BJ (cell line): ENCODE measurements at places on chromosomes 11 and 22. TPM values are rescaled to one million over a fixed set of nuclear protein-coding genes. Genes with fewer than 3 reads are reported as not detected.

DNA sequence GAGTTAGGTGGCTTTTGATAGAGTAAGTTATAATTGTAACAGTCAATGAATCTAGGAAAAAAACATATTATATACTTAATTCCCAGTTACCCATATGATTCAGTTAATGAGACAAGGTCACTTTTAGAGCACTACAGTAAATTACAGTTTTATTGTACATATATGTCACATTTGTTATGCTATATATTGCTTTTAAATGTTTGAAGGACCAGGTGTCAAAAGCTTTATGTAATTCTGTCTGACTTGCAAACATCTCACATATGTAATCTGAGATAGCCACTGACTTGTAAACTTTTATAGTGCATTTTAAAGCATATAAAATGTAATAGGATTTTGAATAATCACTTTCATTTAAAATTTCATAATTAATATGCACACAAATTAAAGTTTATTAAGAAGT, 36.7 kb upstream of the PDGFD start:
- DNase-seq = no peak

Gene KCNA4
- not detected in 2 replicates for polyA plus RNA-seq

Gene HBE1
- polyA plus RNA-seq = not detected in 2 replicates

GRCh38 chr11:30143098-30143705, 87.6 kb upstream of the FSHB start:
- no peak for DNase-seq

- no peak for DNase-seq
Measured at GRCh38 chr11:80521592-80521991, 1080.8 kb upstream of the TENM4 start.

Gene B4GALNT4
- polyA plus RNA-seq = 3.0 and 5.4 TPM in 2 replicates

GRCh38 chr11:76226626-76227025, 20.3 kb upstream of the WNT11 start:
- no peak for DNase-seq

Gene FANCF
- polyA plus RNA-seq = 4.0 and 4.1 TPM in 2 replicates

DNA sequence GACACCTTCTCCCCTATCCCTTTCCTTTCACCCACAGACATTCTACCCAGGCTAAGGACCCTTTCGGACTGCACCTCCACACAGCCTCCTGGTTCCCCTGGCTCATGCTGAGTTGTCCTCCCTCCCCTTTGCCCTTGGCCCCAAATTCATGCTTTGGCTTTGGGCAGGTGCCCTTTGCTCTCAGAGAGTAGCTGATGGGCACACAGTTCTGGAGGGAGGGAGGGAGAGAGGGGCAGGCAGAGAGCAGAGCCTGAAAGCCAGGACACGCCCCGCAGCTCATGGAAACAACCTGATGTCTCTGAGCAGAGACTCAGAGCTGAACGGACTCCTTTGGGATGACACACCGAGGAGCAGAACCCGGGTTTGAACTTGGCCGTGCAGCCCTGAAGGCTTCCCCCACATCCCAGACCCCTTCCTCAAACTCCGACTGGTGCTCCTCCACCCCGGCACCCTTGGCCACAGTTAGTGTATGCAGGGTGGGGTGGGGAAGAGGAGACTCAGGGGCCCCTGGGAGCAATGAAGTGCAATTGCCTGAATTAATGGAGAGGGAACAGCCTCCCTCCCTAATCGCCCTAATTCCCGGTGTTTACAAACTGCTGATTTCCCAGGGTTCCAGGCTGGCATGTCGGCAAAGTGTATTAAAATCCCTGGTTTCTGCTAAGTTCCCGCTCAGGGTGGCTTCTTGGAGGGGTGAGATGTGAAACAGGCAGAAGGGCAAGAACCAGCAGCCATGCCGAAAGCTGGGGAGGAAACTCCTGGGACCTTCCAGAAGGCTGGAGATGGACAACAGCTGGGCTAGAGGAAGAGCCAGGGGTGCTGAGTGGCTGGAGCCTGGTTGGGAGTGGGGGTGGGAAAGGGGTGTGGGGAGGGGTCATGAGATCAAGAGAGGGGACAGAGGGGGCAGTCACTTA, 71.2 kb upstream of the SHISAL1 start:
- DNase-seq = no peak

DNA sequence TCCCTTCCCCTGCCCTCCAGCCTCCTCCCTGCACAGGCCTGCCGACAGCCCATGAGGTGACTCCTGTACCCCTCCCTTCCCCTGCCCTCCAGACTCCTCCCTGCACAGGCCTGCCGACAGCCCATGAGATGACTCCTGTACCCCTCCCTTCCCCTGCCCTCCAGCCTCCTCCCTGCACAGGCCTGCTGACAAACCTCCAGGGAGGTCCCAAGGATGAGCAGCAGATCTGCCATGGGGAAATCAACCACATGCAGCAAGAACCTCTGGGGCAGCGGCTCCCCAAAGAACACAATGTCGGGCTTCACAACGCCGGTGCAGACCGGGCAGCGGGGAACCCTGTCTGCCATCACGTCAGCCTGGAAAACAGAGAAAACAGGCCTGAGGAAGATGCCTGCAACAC, 12.3 kb downstream of the SIRT3 start:
- DNase-seq = no peak

GRCh38 chr11:75802913-75803820, 11.8 kb upstream of the UVRAG start:
- DNase-seq = no peak

GRCh38 chr11:123822599-123822998, 16.4 kb upstream of the OR6M1 start:
- DNase-seq = no peak

DNA sequence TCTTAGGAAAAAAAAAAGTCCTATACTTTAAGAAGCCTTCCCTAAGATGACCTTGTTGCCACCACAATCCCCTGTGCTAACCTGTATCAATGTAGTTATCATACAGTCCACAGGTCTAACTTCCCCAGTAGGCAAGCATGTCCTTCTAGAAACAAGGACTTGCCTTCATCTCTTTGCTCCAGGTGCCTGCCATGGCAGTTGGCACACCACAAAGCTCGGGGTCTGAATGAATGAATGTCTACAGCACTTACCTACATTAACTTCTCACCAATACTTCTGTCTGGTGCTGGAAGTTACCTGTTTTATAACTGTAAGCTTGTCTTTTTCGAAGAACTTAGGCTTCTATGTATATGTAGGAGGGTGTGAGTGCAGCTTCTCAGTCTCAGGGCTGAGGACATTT, 23.4 kb downstream of the CLPB start:
- no peak for DNase-seq

Gene HORMAD2
- polyA plus RNA-seq = not detected in 2 replicates

DNA sequence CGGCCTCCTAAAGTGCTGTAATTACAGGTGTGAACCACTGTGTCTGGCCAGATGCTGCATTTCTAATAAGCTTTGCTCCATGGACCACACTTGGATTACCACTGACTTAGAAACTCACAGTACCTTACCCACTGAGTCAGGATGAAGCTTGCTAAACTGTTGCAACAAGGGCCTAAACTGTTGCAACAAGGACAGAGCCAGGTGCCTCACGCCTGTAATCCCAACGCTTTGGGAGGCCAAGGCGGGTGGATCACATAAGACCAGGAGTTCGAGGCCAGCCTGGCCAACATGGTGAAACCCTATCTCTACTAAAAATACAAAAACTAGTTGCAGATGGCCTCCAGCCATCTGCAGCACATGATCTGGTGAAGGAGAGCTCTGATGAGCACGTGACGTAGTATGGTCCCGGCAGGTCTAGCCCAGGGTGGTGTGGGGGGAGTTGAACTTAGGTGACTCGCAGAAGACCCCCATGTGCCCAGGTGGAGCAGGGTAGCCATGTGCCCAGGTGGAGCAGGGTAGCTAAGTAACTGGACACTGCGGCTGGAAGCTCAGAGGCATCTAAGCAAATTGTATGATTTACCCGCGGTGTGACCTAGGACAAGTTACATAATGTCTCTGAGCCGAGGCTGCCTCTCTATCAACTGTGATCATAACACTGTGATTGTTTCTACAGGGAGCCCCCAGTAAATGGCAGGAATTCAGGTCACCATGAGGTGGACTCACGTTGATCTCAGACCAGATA, 8.4 kb downstream of the SLC25A45 start:
- no peak for DNase-seq

GRCh38 chr11:75480185-75481175, 45.3 kb downstream of the GDPD5 start:
- DNase-seq = no peak

Gene RPS6KA4
- polyA plus RNA-seq = 22.9 and 33.8 TPM in 2 replicates

DNA sequence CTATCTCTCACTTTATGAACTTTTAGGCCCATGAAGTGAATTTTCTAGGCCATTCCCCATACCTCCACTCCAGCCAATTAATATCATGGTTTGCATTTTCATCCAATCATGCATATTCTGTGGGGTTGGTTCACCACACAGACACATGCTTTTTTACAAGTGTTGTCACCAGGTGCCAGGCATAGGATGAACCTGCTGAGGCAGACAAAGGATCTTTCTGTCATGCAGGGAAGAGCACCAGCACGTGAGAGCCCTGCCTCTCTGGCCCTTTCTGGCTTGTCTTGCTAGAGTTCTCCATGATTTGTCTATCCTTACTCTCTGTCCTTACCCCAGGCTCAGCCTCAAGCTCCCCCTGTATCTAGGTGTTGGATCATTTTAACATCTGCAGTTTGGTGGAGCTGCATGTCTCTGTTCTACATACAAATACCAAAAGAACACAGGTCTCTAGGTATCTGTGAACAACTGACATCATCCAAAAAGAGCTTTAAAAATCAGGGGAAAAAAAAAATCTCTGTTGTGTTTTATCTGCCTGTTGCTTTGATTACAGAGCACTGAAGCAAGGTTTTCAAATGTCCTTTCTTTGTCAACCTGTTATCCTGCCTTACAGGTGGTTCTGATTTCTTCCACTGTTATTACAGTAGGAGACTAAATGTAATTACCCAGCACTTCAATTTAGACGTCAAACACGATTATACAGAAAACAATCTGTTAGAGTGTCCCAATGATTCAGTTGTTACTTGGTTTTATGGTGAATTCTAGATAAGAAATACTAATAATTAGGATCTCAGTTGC, 58.4 kb upstream of the GRAMD1B start:
- no peak for DNase-seq

DNA sequence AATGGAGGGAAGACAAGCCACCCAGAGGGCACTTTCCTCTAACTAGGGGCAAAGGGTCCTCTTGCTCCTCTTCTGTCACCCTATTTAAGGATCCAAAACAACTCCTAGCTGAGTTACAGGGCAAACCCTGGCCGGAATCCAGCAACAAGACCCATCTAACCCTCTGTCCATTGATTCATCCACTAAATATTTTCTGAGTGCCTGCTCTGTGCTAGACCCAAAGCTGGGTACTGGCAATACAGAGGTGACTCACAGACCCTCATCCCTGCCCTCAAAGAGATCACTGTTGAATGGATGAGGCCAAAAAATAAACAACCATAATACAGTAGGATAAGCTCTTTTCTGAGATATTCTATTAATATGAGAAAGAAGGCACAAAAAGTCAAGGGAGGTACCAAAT, 4.3 kb upstream of the GALNT18 start:
- DNase-seq = no peak

Gene HIPK3
- 18.9 and 26.3 TPM in 2 replicates for polyA plus RNA-seq

DNA sequence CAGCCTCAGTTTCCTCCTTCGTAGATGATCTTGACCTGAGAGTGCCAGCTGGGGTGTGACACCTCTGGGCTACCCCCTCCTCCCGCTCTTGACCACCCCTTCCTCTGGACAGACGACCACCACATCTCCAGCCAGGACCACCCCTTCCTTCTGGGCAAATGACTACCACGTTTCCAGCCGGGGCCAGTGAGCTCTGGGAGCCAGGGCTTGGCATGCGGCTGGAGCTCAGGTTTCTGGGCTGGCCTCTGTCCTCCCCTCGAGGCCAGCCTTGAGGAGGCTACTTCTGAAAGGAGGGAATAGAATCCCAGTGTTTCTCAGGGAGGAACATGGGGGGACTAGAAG, 120.9 kb downstream of the KCNQ1OT1 start:
- no peak for DNase-seq

DNA sequence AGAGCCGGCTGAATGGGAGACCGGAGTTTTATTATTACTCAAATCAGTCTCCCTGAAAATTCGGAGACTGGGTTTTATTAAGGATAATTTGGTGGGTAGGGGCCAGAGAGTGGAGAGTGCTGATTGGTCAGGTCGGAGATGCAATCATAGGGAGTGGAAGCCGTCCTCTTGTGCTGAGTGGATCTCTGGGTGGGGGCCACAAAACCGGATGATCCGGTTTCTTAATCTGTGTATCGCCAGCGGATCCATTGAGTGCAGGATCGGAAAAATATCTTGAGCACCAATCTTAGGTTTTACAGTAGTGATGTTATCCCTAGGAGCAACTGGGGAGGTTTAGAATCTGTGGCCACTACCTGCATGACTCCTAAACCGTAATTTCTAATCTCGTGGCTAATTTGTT, 886 bp upstream of the NIPSNAP1 start:
- DNase-seq = no peak

Gene OTUB1
- 108 and 143 TPM in 2 replicates for polyA plus RNA-seq

Gene SLC6A5
- polyA plus RNA-seq = not detected in 2 replicates
